ENCODE measurements at places on chromosomes 7 and 10. TPM values are rescaled to one million over a fixed set of nuclear protein-coding genes. Genes with fewer than 3 reads are reported as not detected.

Gene MRPL43
- 108 TPM for polyA plus RNA-seq

Gene PTF1A
- not detected for polyA plus RNA-seq

Gene TMEM229A
- not detected for polyA plus RNA-seq

Gene AS3MT
- polyA plus RNA-seq: 0.21 TPM

Gene OR2A7
- polyA plus RNA-seq: 0.22 TPM

Gene ANK3
- 0.20 TPM for polyA plus RNA-seq

Gene BTBD16
- polyA plus RNA-seq: not detected

Gene PAPSS2
- polyA plus RNA-seq: 1.5 TPM

Gene CHST15
- polyA plus RNA-seq: 0.05 TPM

Gene ADIRF
- 1.9 TPM for polyA plus RNA-seq

Gene WNT16
- not detected for polyA plus RNA-seq

Measured in GM12878 (cell line).